ENCODE measurements at places on chromosomes 1 and 21.
A peak's percentile ranks its signal among the peaks of the same experiment; 100 is the strongest.

- no peak for DNase-seq
Observed at GRCh38 chr1:186375929-186376319, 286 bp downstream of the ODR4 start.

GRCh38 chr1:184691719-184692324, 62.8 kb downstream of the EDEM3 start:
- DNase-seq: peak; percentile 6

DNA sequence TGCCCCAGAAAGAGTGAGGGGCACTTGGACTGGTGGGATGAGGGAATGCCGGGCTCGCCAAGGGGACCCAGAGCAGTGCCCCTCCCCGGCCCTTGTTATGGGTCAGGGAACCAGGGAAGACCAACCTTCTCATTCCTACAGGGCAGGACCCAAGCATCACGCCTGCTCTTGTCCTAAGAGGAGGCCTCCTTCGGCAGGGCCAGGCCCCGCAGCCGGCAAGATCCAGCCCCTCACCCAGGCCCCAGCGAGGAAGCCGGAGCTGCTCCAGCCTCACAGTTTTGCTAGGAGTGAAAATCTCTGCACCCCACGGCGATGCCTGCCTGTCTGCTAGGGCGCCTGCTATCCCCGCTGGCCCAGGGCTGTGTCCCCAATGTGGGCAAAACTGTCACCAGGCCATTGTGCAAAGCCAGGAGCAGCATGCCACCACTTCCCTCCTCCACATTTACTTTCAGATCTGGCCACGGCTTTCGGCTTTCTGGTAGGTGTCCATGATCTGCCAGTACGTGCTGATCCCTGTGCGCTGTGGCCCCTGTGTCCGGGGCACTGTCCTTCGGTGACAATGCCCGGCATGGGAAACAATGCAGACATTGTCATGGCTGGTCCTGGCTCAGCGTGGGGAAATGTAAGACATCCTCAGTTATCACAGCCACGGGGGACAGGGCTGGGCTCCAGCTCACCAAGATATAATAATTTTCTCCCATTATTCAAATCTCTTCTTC, 9.6 kb downstream of the ACTRT2 start:
- no peak for DNase-seq

GRCh38 chr1:221543529-221544120, 198.3 kb downstream of the DUSP10 start:
- DNase-seq: no peak

- no peak for DNase-seq
Observed at GRCh38 chr1:84973498-84974334, 23.2 kb downstream of the MCOLN2 start.

DNA sequence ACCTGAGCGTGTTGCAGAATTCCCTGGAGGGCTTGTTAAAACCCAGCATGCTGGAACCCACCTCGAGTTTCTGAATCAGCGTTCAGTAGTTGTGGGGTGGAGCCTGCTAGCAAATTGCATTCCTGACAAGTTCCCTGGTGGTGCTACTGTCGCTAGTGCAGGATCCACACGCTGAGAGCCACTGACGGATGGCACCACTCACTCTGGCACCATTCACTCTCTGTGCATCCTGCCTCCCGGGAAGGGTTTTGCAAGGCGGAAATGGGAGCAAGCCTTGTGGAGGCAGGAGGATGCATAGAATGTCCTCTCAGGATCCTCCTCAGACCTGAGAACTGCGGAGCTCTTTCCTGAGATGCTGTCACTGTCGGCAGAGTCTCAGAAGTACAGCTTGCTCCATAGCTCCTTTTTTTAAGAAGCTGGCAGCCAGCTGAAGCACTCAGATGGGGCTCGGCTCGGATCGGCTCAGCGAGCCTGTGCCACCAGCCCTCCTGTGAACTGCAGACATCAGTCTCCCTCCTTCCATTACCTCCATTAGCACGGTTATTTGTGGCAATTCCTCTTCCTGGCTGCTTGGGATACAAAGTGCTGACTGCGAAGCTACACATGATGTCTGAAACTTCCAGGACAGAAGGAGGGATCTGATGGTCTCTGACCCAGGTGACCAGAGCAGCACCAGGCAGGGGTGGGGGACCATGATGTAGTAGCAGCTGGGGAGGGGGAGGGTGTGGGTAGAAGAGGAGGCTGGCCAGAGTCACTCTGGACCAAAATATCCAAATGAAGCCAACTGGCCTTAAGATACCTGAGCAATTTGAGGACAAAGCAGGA, 89.6 kb downstream of the C1orf94 start:
- no peak for DNase-seq

- no peak for DNase-seq
Observed at GRCh38 chr1:221264848-221265247, 385.6 kb downstream of the HLX start.

GRCh38 chr21:41932191-41932575, 21.6 kb downstream of the C2CD2 start:
- no peak for DNase-seq

- no peak for DNase-seq
Observed at GRCh38 chr1:180720753-180721152, 88.9 kb downstream of the XPR1 start.

DNA sequence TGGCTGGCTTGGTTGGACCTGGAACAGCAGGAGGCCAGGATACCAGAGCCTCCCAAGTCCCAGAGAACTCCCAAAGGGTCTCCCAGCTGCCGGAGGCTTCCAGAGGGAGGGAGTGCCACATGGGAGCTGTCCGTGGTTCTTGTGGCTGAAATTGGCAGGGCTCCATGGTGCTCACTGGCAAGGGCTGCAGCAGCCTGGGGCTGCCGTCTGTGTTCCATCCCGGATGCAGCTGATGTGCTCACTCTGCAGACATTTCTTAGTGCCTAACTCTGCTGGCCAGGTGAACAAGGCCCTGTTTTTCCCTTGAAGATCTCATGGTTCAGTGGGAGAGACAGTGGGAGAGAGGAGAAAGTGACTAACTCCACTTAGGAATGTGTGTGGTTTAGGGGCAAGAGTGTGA, 261.1 kb downstream of the CAMTA1 start:
- no peak for DNase-seq

DNA sequence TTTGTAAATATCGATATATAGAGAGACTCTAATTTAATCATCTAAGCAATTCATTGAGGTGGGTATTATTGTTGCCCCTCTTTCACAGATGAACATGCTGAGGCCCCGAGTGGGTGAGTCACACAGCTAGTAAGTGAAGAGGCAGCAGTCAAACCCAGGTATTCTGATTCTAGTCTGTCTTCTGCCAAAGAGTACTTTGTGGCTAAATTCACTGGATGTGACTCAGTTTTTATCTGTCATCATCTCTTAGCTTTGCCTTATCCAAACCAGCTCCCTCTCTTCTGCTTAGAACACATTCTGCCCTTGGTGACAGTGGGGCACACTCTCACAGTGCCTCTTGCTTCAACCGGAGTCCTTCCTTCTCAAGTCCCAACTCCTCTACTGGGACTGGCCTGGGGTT, 11.5 kb downstream of the FCRL5 start:
- no peak for DNase-seq

DNA sequence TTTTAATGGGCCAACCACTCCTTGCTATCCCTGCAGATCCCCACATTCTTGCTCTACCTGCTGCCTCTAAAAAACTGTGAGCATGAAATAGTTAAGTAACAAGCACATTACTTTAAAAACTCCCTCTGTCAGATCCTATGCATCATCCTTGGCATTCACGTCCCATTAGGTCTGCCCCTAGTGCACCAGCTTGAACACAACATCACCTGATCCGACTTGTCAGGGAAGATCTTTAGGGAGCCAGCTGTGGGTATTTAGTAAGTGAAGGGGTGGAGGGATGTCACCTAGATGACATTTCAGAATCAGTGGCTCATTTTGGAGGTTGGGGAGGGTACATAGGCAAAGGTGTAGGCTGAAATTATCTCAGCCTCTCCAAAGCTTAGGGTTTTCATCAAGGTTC, 33.5 kb downstream of the RXRG start:
- DNase-seq: no peak

GRCh38 chr21:30238168-30238567, 22.3 kb upstream of the CLDN8 start:
- no peak for DNase-seq
